Suppressor macrophage treated with lipopolysaccharide for 4 hours (primary cell): ENCODE measurements at places on chromosomes 16 and 17.

- no peak for DNase-seq
Observed at GRCh38 chr17:27463235-27463677, 7.0 kb downstream of the KSR1 start.

DNA sequence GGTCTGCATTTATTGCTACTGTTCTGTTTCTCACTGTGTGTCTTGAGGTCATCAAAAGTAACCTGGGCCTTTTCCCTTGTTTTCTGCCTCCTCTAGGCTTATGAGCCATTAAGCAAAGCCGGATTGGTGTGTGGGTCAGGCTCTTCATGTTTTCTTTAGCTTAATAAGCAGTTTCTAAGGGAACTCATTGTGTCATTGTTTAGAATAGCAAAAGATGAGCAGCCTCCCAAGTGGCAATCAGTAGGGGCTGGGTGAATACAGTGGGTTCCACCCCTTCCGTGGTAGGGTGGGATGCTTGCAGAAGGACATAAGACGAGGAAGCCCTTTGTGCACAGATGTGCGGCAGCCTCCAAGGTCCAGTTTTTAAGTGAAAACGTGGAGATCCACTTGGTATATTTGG lies 34.5 kb downstream of the ABCC1 start:
- no peak for DNase-seq

GRCh38 chr16:79170555-79171246 lies 429.8 kb downstream of the MAF start:
- DNase-seq = peak; percentile 93

DNA sequence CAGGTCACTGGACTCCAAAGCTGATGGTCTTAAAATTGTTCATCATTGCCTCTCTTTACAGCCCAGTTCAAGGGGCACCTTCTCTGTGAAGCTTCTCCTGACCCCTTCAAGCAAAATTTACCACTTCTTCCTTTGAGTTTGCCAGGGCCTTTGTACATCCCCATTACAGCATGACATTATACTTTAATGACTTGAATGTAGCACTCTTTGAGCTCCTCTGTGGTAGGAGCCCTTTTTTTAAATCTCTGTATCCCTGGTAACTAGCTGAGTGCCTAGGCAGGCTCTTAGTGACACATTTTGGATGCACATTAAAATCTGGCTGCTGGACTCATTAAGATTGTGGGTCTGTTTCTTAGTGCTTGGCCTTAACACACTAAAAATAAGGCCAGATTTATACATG lies 412.1 kb downstream of the CA10 start:
- DNase-seq = no peak

DNA sequence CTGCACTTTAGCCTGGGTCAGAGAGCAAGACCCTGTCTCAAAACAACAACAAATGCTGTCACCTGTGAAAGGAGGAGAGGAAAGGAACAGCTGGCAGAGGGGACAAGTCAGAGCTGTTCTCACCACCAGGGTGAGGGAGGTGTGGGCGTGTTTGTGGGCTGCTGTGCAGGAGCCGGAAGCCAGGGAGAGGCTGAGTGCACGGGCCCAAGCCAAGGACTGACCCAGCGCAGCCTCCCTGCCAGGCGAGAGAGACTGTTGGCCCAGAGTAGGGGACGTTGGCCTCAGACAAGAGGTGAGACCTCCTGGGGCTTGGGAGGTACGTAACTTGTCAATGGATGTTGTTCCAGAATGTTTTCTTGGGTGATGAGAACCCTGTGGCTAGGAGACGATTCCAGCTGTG lies 10.7 kb downstream of the SPNS2 start:
- no peak for DNase-seq

GRCh38 chr17:13230350-13231264 lies 212.8 kb upstream of the ELAC2 start:
- DNase-seq = no peak

DNA sequence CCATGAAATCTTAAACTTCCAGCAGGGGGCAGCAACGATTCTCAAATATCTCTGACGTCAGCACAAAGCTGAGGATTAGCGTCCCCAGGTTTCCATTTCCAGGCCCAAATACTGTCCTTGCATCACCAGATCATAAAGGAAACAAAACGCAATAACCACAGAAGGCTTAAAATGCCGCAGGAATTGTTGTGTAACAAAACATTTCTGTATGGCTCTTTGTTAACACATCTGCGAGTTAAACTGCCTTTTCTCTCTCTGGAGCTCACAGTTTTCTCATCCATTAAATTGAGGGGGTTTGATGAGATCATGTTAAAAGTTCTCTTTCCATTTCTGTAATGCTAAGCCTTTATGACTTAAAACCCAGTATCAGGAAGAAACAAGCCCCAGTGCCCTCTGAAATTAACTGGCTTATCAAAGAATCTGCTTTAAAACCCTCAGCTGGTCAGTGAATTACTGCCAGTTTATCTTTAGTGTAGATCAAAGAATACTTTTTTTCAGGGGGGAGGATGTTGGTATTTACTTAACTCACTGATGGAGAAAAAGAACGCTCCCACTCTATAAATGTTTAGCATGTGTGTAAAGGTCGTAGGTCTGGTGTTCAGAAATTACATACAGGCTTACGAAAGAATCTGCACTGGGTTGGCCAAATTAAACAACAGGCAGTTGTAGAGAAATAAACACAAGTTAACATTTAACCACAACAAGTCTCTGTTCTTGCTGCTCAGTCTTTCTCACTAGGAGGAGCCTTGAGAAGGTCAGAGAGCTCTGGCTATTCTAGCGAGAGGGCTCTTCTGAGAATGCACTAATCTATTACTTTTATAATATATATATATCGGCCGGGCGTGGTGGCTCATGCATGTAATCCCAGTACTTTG lies 10.6 kb upstream of the TERF2 start:
- peak; percentile 98 for DNase-seq

DNA sequence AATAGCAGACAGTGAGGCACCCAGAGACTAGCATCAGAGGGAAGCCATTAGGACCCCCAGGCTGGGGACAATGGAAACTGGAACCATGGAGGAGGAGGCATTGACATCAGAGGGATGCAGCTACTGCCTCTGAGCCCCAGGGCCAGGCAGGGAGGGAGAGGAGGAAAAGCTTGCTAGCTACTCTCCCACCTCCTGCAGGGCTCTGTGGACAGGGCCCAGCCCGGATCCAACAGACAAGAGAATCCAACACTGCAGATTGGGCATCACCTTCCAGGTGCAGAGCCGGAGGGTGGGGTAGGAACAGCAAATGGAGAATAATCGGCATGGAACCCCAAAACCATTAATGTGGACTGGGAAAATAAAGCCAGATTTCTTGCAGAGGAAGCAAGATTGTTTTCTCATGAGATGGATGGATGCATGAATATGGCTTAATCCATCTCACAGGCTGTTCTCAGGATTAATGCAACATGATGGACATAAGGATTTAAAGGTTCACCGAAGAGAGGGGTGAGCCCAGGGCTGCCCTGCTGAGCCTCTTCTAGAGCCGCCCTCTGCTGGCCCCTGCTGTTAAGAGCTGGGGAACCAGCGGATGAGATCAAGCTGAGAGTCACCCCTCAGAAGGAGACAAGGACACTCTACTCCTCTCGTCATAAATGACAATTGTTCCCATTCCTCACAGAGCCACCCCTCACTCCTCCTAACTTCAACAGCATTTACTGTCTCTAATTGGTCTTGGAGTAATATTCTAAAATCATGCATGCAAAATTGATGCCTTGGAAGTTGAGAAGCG lies 48.8 kb downstream of the DNAH3 start:
- no peak for DNase-seq

DNA sequence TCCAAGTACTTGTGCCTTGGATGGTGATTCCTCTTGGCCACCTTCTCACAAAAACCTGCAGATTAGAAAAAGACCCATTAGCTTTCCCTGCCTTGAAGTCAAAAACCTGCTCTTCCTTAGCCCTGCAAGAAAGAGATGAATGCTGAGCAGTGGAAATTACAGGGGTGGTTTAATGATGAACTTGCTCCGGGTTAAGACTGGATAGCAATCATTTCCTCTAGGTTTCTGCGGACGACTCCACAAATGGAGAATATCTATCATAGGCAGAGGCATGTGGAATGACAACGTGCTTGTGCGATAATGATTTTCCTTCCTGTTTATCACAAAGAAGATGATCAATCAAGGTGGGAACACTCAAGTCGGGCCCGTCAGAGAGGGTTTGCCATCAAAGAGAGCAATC lies 201.2 kb upstream of the ERCC4 start:
- no peak for DNase-seq

DNA sequence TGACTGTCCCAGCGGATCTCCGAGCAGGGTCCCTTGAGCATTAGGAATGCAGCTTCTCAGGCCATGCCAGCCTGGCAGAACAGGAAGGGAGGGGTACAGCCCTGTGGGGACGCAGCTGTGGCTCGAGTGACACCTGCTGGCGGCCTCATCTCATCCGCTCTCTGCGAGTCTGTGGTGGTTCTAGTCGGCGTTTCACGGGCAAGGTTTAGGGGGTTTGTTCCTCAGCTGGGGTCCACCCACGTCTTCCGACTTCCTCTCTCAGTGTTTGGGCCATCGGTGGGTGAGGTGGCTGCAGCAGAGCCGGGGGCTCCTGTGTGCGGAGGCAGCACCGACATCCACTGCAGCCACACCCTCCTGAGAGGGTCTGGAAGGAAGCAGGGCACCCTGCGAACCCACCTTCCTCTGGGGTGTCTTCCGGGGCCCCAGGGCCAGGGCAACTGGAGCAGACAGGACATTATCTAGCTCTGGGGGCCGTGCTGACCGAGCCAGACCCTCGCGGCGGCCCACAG lies 33.3 kb downstream of the JPH3 start:
- peak; percentile 59 for DNase-seq

DNA sequence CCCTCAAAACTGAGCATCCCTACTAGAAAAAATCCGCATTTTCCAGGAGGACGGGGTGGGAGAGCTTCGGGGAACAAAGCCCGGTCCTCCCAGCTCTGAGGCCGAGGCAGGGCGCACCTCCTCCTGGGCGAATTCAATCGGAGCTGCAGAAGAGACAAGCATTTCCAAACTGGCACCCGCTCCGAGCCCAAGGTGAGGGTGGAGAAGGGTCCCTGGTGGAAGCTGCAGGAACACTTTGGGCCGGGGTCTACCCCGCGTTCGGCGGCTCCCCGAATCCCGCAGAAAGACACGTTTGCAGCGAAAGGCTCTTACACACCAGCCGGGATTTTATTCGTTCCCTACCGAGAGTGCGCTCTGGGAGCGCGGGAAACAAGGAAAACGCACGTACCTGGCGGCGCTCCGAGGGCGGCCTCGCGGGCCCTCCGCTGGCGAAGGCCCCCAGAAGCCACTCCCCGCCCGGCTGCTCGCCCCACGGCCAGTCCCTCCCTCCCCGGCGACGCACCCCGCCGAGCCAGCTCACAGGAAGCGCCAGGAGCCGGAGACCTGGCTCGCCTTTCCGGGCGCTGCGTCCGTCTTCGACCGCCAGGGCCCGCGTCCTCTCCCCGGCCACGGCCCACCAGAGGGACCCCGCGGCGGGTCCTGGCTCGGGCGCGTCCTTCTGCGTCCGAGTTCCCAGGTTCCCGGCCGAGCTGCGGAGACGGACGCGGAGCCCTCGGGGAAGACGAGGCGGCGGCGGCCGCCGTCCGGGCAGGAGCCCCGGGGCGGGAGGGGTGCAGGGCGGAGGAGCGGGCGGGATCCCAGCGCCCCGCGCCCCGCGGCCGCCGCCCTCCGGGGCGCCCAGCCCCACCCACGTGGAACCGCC lies 49.8 kb upstream of the BAHCC1 start:
- DNase-seq = peak; percentile 85

GRCh38 chr16:1545044-1546040 lies 11.9 kb downstream of the TMEM204 start:
- DNase-seq = no peak

GRCh38 chr17:78788451-78788850 lies 6.4 kb upstream of the CYTH1 start:
- DNase-seq = no peak

GRCh38 chr17:57140316-57140715 lies 55.3 kb downstream of the AKAP1 start:
- no peak for DNase-seq

- DNase-seq = no peak
Observed at GRCh38 chr16:27966756-27967155, 96.8 kb downstream of the GSG1L start.

GRCh38 chr17:72943826-72944689 lies 148.4 kb downstream of the SLC39A11 start:
- no peak for DNase-seq

- DNase-seq = no peak
Observed at GRCh38 chr16:84205976-84206691, 15.2 kb downstream of the ADAD2 start.

DNA sequence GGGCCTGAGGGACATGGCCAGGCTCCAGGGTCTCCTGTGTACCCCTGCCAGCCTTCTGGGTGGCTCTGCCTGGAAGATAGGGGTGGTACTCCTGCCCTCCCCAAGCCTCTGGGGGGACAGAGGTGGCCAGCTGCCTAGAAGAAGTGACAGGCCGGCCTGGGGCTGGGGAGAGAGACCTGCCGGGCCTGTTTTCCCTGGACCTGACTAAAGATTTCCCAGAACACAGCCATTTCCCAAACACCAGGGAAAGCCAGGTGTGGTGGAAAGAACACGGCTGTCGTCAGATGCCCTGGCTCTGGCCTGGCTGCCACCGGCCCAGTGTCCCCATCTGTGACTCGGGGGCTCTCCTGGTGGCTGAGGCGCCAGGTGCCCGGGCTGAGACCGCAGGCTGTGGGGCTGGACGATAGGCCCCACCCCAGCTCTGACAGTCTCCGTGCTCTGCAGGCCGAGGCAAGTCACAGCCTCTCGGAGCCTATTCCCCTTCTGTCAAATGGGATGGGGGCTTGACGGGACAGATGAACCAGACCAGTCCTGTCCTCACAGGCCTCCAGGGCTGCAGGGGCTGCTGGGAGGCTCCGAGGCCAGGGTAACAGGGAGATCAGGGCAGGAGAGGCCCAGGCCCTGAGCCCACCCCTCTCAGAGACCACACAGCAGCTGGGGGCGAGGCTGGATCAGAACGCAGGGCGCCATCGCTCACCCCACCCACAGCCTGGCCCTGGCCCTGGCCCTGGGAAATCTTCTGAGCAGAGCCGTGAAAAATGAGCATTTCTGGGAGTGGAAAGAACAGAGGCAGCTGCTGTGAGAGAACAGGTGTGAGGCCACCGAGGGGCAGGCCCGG lies 33.1 kb downstream of the CTU2 start:
- DNase-seq = no peak

DNA sequence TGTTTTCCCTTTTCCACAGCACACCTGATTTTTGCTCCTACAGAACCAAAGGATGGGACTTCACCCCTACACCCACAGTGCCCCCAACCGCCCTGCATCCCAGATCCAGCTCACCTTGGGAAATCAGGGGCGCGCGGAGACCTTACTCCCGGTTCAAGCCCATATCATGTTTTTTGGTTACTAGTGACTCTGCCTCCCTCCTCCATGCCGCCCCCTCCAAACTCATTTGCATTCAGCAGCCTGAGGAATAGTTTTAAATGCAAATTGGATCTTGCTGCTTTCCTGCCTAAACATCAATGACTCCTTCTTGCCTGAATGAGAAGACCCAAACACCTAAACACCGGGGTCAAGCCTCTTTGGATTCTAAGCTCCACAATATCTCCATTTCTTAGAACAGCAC lies 331.8 kb downstream of the TMEM114 start:
- no peak for DNase-seq

GRCh38 chr16:66335704-66336329 lies 30.7 kb upstream of the CDH5 start:
- no peak for DNase-seq
